ENCODE measurements at places on chromosomes 5 and 9.

- DNase-seq, result no peak
Observed at GRCh38 chr9:5646116-5646515, 17.2 kb downstream of the RIC1 start.

DNA sequence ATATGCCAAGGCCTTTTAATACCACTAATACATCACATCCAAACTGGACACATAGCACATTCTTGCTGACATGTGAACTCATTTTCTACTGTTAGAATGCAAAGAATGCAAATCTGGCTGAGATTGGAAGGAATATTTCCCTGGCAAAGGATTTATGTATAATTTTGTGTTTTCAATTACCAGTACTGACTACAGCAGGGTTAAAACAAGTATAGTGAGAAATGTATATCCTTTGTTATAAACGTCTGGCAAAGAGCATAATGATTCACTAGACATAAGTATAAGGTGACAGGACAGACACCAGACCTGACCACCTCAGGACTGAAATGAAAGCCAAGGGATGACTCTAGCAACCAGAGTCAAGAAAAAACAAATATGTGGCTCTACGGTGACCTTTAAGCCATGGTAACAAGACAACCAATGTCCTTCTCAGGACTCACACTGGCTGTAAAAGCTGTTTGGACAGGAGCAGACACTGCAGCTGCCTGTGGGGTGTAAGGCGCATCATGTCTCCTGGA is 95.0 kb downstream of the MRPS27 start:
- no peak for DNase-seq

- DNase-seq, result no peak
Observed at GRCh38 chr5:110815916-110816605, 77.3 kb downstream of the SLC25A46 start.

GRCh38 chr9:1916095-1916494 is 99.1 kb upstream of the SMARCA2 start:
- DNase-seq, result no peak

DNA sequence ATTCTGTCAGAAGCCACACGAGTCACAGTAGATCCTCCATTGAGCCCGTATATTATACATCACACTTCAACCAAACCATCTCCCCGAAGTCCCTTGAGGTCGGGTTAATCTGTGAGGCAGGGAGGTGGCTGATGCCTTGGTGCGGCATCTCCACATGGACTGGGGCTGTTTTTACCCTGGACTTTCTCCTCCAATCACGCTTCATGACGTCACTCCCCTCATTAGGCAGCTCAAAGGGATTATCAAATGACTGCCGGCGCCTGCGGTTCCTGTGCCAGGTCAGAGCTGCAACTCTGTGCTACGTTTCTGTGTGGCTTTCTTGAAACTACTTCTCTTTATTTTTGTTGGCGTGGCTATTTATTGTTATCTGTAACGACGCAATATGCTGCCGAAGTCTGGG is 53.7 kb downstream of the TMOD1 start:
- DNase-seq, result no peak

DNA sequence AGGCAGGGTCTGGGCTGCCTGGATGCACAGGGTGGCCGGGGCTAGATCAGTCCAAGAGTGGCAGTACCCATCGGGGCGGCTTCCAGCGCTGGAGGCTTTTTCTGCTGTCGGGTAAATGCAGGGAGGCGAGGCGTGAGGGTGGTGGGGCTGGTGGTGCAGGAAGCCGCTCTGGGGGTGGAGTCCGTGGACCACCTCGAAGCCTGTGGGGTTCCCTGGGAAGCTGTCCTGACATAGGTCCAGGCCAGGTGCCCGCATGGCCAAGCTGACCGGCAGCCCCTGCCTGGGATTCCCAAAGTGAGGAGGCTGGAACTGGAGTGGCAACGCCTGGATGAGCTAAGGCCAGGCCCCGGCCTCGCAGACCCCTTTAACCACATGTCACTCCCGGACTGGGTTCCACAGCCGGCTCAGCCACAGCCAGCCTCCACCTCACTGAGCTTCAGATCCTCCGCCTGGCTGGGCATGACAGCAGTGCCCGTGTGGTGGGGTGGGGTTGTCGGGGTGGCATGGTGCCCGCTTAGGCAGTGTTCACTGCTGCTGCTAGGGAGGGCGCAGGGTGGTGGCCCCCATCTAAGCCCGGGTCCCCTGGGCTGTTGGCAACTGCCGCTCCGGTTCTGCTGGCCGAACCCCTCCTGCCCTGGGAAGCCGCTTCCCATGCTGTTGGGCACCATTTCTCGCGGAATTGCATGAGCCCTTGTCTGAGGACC is 1.4 kb upstream of the QRFP start:
- DNase-seq, result no peak

- no peak for DNase-seq
Observed at GRCh38 chr5:167271081-167271480, 1020.4 kb upstream of the WWC1 start.

DNA sequence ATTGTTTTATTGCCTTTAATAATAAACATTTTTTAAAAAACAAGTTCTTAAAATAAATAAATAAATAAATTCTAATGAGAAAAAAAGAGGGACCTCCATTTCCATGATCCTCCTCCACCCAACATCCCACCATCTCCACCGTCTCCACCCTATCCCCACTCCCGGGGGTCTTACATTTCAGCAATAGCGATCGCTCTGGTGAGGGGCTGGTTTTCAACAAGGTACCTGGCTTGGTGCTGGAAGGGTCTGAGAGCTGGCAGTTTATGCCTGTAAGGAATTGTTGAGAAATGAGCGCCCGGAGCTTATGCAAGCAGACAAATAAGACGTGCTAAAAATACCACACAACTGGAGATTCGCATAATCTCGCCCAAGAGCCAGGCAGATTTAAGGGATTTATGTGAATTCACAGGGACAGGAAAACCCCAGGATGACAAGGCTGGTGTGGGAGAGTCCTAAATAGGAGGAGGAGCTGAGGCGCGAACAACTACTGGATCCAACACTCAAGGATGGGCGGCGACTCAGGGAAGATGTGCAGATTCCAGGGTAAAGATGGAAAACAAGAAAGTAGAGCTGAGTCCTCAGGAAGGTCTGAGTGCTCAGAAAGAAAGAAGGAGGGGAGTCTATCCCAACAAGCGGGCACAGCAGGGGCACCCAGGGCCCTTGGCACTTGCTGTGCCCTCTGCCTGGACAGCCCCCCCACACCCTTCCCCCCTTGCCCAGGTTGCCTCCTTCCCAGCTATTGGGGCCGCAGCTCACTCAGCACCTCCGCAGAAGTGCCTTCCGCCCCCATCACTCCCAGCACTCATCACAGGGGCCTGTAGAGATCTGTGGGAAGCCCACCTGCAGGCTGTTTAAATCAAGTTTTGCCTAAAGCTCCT is 27.0 kb downstream of the TRIM14 start:
- DNase-seq, result no peak

Measured in activated CD8-positive, alpha-beta memory T cell treated with anti-CD3 and anti-CD28 coated beads, Interleukin-2, amount 50 U/mL, for 4 hours (primary cell).